ENCODE measurements at places on chromosomes 7 and 10.

DNA sequence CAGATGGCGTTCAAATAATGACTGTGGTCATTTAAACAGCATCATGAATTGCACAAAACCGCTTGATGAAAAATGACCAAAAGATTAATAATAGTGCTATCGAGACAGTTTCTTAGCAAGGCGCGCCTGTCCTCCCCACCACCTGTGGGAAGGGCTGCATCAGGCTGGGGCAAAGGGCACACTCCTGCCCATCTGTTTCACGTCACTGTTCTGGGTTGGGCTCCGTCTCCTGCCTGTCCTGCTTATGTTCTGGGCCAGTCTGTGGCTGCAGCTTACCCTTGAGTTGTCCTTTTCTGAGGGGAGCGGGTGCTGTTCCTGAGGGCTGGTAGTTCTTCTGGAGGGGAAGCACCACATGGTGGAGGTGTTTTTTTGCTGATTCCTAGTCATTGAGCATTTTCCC, 13.3 kb downstream of the RBM17 start:
- H3K36me3 ChIP-seq, result peaks cover 2% of the 10 kb centered on the region
- no peaks in the 10 kb centered on the region for H3K4me1 ChIP-seq
- H3K27ac ChIP-seq, result no peak overlapping the region
- no peaks in the 10 kb centered on the region for H3K27me3 ChIP-seq

DNA sequence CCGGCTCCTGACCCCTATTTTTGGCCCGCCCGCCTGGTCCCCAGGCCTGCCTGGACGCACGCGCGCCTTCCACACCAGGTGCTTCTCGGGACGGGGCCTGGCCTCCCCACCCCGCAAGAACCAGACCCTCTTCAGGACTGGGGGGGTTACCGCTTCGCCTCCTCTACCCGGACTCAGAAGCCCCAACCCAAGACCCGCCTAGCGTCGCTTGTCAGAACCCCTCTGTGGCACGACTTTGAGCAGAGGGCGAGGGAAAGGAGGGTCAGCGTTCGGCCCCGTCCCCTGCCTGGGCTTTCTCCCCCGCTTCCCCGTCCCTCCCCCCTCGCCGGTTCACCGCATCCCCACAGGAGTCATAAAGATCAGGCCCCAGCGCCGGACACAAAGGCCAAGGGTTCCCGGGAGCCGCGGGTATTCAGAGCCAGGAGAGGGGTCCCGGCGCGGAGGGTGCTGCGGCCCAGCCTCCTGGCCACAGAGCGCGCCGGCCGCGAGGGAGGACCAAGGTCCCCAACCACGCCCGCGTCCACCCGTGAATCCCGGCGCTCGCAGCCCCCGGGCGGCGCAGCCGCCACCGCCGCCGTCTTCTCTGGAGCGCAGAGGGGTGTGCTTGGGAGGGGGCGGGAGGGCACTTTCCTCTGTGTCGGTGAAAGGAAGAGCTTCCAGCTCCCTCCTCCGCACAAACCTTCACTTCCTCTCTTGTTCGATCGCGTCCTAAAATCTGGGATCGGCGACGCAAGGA, 351.9 kb downstream of the DNAJB6 start:
- no peaks in the 10 kb centered on the region for H3K36me3 ChIP-seq
- H3K4me1 ChIP-seq, result no peaks in the 10 kb centered on the region
- no peak overlapping the region for H3K27ac ChIP-seq
- H3K27me3 ChIP-seq, result peaks cover 41% of the 10 kb centered on the region
- peak; percentile 54 for DNase-seq

DNA sequence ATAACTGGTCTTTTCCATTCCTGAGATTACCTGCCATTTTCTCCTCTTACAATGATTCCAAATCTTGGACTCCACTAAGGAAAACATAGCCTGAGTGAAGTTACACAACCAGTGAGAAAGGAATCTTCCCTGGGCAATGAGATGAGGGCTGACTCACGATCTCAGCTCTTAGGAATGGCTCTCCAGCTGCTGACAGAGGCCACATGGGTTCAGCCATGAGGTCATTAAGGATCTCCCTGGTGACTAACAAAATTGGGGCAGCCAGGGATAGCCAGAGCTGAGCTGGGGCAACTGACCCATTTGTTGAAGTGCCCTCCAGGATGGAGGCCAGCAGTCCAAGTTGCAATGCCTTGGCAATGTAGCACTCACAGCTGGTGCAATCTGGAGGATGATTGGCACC, 78.7 kb upstream of the MKLN1 start:
- no peaks in the 10 kb centered on the region for H3K27me3 ChIP-seq
- H3K27ac ChIP-seq, result no peak overlapping the region
- no peak overlapping the region for H3K4me3 ChIP-seq
- DNase-seq, result no peak
- H3K4me1 ChIP-seq, result no peaks in the 10 kb centered on the region

- no peak overlapping the region for H3K4me3 ChIP-seq
- no peak for DNase-seq
- H3K4me1 ChIP-seq, result no peaks in the 10 kb centered on the region
- no peak overlapping the region for H3K27ac ChIP-seq
- H3K27me3 ChIP-seq, result no peaks in the 10 kb centered on the region
These were observed 361.1 kb upstream of the IGFBP3 start for GRCh38 chr7:46282155-46282554.

Measured in kidney (tissue), 22 donors.